Stimulated activated CD4-positive, alpha-beta T cell treated with anti-CD3 and anti-CD28 coated beads, TNF-alpha, amount 100 ng/mL, for 1 hour (primary cell): ENCODE measurements at places on chromosomes 12 and 14.

DNA sequence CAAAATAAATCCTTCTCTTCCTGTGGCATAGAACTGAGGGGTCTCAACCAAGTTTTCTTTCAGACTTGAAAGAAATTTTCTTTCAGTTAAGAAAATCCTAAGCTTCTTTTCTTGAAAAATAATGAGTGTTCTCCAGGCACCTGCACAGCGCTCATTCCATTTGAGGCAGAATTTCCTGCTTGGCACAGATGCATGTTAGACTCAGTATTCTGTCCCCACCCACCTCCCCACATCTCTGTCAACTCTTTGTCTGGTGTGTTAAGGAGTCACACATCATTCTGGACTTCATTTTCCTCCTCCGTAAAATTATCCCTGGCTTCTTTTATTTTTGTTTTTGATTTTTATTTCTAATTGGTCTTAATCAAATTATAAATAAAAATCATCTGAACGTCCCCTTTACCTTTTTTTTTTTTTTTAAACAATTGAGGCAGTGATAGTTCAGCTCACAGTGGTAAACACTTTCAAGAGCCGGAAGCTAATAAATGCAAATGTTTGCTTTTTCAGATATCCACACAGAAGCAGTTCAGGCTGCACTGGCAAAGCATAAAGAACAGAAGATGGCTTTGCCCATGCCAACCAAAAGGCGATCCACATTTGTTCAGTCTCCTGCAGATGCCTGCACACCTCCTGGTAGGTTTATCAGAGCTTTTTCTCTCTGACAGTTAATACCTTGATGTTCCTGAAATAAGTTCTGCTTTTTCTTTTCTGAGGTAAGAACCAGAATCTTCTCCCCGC lies 104.0 kb upstream of the ATF1 start:
- no peak for DNase-seq

DNA sequence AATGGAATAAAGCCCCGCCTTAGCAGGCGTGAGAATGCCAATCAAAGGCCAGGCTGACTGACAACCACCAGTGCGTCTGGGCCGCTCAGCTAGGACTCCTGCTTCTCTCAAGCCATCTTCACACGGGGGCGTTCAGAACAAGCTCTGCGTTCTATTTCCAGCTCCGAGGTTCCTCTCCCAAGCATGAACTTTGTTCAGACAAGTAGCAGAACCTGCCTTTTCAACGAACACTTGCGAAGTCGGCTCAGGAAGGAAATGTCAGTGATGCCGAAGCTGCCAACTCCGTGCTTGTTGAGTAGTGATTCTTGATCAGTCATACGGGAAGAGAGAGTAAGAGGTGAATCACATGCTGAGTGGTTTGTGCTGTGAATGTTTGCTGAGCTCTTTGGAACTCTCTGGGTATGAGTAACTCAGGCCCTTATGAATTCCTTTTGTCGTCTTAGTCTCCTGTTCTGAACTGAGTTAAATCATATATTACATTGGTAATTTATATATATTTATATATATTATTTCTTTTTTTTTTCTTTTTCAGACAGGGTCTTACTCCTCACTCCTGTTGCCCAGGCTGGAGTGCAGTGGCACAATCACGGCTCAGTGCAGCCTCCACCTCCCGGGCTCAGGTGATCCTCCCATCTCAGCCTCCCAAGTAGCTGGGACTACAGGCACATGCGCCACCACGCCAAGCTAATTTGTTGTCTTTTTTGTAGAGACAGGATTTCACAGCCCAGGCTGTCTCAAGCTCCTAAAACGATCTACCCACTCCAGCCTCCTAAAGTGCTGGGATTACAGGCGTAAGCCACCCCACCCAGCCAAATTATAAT lies 29.4 kb upstream of the BCL7A start:
- DNase-seq: peak; percentile 24

DNA sequence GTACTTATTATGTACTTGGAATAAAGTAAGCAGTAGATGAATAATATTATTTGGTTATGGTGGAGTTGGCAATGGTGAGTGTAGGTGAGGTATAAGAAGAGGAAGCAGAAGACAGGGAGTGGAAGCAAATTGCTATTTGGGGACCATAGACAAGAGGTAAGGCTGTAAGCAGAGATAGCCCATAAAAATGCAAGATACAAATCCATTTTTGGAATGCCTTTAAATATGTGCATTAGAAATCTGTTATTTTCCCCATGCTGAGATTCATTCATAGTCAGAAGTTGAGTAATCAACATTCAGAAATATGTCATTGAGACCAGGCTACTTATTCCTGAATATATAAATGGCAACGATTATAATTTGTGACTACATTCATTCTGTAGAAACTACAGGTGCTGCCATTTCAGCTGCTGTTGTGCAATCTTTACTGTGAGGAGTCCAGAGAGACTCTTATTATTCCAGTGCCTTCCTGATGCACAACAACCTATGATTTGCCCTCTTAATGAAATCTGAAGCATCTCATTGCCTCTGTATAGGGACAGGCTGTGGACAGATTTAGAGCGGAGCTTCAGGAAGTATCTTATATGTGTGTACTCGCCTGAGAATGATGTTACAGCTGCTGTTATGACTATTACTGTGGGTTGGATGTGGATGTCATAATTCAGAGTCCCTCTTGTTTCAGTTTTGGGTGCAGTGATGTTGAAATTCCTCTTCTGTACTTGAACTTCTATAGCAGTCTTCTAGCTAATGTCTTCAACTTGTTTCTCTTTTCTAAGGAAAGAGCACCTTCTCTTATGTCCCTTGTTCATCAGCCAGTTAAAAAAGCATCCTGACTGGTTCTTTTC lies 173.8 kb downstream of the NAV3 start:
- no peak for DNase-seq

DNA sequence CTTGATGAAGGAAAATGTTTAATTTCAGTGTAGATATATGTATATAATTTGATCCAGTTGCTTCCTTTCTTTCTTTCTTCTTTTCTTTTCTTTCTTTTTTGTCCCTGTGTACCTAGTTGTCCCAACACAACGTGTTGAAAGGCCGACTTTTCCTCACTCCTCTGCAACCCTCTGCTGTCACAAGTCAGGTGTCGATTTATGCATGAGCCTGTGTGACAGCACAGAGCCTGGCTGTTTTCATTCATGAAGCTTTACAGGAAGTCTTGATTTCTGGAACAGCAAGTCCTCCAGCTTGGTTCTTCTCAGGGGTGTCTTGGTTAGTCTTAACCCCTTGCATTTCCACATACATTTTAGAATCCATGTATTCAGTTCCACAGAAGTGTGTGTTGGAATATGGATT lies 88.1 kb downstream of the PPP2R5C start:
- DNase-seq: no peak

DNA sequence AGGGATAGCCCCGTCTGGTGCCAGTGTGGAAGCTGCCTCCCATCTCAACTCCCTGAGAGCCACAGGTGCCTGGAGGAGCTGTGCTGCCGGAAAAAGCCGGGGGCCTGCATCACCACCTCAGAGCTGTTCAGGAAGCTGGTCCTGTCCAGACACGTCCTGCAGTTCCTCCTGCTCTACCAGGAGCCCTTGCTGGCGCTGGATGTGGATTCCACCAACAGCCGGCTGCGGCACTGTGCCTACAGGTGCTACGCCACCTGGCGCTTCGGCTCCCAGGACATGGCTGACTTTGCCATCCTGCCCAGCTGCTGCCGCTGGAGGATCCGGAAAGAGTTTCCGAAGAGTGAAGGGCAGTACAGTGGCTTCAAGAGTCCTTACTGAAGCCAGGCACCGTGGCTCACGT lies 25.5 kb upstream of the P2RX4 start:
- DNase-seq: no peak

DNA sequence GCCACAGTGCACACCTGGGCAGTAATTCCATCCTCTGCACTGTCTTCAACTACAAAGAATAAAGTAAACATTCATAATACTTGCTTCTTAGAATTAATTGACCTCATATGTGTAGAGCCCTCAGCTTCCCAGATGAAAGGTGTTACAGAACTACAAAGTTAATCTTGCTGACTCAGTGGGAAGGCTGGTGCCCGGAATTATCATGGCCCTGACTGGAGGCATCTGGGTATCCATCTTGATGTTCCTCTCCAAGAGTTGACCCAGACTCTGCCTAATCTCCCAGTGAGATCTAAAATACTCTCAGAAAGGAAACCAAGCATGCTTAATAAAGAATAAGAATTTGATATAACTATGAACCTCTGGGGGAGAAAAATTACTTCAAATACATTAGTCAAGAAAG lies 147.0 kb upstream of the ARID2 start:
- no peak for DNase-seq

DNA sequence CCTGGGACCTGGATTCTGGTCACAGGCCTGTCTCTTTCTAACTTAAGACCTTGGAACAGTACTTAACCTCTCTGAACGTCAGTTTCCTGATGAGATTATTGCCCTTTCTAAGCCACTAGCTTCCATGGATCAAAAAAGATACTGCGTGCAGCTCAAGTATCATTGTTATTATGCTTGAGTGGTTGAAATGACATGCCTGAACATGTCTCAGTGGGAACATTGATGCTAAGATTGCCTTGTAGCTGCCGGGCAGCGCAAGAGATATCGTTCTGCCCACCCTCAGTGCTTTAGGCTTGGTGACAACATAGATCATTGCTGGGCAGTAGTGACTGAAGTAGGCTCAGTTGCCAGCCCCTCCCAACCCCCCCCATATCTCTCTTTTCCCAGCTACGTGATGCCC lies 131.9 kb downstream of the SMOC1 start:
- no peak for DNase-seq

GRCh38 chr14:74516451-74517160 lies 23.0 kb downstream of the ISCA2 start:
- DNase-seq: no peak

GRCh38 chr12:32612658-32613614 lies 66.2 kb upstream of the DNM1L start:
- DNase-seq: no peak

DNA sequence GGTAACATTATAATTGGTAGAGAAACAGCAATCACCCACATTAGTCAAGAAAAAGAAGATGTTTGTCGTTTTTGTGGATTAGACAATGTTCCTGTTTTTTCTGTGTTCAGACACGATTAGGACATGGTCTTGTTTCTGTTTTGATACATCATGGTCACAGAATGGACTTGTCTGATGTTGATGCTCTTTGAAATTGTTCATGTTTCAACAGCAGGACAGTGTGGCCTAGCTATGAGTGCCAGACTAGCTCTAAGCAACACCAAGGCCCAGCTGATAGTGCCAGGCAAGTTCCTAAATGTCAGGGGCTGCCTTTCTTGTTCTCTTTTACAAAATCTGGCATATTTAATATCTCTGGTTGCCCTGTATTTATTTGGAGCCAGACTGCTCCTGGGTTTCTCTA lies 40.9 kb upstream of the TOMM20L start:
- no peak for DNase-seq

DNA sequence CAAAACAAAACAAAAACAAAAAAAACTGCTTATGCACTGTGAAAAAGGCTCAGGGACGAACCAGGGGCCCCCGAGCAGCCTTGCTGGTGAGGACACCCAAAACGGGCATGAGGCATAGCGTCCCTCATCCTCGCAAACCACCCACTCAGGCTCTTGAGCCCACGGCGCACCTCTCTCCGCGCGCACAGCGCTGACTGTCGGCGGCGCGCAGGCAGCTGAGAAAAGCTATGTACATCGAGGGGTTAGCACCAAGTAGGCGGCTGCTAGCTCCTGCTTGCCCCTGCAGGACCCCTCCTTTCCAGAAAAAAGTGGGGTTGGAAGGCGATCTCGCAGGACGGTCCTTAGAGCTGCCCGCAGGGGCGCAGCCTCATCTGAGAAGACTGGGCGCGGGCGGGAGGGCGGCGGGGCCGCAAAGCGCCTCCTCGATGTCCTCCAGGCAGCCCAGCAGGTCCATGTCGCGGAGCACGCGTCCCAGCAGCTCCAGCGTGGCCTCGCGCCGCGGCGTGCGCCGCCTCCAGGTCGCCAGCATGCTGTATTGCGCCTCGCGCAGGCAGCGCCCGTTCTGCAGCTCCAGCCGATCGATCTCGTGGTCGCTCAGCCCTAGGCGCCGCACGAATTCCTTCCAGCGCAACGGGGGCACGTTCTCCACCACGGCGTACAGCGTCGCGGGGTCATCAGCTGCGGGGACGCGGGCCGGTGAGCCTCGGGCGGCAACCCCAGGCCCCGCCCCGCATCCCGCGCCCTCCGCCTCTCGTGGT lies 12.8 kb downstream of the TNFRSF1A start:
- DNase-seq: no peak
